Fibroblast of skin of right quadriceps (primary cell): ENCODE measurements at places on chromosomes 12 and 14.

DNA sequence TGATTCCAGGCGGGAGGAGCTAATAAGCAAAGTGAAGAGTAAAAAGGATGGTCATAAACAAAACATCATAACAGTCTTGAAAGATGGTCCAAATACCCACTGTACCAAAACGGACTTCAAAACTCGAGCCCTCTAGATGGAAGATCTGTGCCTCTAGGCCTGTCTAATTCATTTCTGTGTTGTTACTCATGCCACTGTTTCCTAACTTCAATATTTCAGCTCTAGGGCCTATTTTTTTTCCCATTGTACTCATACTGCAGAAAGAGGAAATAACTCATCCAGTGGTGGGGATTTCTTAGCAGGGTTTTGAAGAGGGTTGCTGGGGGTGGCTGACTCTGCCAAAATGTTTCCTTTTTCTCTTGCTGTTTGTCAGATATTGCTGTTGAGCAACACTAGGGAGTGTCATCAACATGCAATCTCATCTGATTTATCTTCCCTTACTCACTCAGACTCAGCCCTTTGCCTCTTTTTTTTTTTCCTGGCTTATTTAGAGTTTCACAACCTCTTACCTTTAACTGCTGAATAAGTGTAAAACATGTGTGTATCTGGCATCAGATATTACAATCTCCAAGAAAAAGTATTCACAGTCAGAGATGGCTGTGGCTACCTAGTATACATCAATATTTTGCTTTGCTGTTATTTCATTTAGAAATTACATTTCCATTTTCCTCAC, 189.6 kb downstream of the DUSP6 start:
- peak; percentile 100 for DNase-seq

GRCh38 chr12:15928346-15928745, 17.2 kb downstream of the DERA start:
- DNase-seq: peak; percentile 85

GRCh38 chr14:50773632-50774541, 57.1 kb downstream of the NIN start:
- peak; percentile 72 for DNase-seq

GRCh38 chr12:26768611-26769603, 64.1 kb downstream of the ITPR2 start:
- no peak for DNase-seq

GRCh38 chr12:113016796-113017195, 38.5 kb downstream of the OAS2 start:
- DNase-seq: no peak

DNA sequence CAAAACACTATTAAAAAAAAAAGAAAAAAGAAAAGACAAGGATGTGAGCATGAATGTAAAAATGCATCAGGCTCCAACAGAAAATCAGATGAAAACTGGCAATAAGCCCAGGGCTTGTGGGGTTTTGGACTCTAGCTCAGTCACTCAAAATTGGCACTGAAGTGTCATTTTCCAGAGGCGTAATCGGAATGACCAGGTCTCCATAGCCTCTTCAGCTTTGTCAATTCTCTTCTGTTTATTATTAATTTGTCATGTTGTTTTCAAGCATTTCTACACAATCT, 137.2 kb upstream of the TRHDE start:
- DNase-seq: peak; percentile 0

GRCh38 chr14:53874704-53875103, 81.9 kb downstream of the BMP4 start:
- DNase-seq: no peak

DNA sequence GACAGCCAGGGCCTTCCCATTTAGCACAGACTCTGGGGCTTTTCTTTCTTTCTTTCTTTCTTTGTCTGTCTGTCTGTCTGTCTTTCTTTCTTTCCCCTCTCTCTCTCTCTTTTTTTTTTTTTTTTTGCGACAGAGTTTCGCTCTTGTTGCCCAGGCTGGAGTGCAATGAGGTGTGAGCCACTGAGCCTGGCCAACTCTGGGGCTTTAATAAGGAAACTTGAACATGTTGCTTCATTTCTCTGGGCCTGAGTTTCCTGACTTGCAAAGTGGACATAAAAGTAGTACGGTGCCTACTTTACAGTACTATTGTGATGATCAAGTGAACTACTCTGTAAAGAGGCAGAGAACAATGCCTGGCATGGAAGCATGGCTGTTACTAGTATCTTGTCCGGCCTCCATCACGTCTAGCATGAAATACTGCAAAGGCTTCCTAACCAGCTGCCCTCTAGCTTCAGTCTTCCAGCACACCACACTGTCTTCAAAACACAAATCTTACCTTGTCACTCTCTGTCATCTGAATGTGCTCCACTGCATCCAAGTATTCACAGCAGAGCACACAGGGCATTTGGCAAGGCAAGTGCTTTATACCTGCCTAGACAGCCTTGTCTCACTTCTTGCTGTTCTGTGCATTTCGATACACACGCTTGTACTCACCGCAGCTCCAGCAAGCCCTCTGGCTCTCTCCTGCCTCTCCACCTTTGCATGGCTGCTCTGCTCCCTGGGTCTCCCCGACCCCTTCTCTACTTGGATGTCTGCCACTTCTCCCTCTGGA, 96.7 kb downstream of the IRF2BPL start:
- no peak for DNase-seq

DNA sequence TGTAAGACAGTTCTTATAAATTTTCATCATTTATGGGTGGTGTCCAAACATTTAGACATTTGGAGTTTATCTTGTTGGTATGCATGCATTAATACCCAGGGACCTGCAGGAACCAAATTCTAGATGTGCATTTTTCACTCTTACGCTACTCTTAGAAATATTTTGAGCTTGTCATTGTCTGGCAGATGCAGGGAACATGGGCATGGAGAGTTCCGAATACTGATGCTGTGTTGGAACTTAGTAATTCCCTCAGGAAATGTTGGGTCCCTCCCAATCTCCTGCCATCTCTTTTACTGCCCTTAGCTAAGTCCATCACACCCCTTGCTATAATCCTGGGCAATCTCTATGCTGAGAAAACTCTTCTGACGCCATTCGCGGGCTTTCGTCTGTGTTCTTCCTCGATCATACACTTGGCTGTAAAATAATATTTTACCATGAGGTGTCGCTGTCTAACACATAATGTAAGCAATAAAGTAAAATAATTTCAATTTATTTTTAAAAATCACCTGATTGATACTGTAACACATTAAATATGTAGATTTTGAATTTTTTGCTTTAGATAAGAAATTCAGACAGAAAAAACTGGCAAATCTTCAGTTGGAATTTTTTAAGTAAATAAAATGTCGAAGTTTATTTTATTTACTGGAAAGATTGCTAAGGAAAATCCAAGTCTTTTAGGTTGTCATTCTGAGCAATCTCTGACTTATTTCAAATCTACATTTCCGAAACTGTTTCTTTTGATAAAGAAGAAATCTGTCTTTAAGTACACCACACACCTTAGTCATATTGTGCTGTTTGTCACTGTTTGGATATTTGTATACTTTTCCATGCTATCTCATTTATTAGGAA, 304.1 kb upstream of the SSTR1 start:
- DNase-seq: peak; percentile 61

- DNase-seq: no peak
These were observed 28.0 kb downstream of the NOS1 start for GRCh38 chr12:117333331-117333881.

DNA sequence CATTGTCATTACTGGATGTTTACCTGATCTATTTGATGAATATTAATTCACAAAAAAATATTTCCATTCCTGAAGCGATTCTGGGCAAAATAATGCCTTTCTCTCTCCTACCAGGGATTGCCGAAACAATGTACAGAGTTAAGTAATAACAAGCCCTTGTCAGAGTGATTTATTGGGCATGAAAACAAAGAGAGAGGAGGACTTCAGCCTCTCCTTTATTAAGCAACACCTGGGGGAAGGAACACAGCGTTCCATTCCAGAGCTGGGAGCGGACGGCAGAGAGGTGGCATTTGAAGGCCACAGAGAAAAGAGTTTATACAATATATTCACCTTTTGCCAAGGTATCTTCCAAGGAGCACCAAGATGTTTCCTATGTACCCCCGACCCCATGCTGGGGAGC, 165.8 kb downstream of the KSR2 start:
- no peak for DNase-seq

- DNase-seq: no peak
These were observed 78.3 kb upstream of the SLC16A7 start for GRCh38 chr12:59517522-59517921.

GRCh38 chr14:35414365-35414764, 9.8 kb upstream of the NFKBIA start:
- peak; percentile 34 for DNase-seq

DNA sequence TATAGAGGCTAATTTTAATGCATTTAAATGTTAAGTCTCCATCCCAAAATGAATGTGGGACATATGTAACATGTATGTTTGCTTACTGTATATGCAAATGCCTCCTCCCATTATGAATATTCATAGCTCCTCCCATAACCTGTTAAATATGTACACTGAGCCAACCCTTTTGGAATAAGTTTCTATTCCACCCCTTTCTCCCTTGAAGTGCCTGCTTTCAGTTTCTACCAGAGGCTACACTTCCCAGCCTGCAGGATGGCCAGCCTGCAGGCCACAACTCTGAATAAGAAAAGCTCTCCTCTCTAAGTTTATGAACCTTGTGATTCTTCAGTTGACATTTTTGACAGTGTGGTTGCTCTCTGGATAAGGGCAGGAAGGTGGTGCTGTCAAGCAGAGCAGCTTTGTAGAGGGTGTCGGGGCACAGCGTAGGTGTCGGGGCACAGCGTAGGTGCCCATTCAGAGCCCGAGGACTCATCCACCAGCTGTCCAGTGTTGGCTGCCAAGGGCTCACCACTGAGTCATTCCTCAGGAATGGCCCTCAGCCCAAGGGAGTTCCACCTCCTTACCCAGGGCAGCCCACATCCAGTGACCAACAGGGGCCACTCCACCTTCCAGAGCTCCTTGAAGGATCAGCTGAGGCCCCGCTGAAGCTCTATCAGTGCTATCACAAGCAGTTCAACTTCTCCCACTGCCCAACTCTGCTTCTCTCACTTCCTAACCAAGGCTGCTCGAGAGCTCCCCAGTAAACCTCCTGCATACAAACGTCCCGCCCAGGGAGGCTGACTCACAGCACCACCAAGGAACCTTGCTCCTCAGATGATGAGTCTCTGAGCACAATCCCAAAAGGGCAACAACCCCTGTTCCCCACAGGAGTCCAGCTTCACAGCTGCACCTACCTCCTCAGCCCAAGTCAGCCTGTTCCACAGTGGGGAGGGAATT, 31.4 kb downstream of the VWF start:
- peak; percentile 69 for DNase-seq

- DNase-seq: no peak
These were observed 180.8 kb downstream of the ADCK1 start for GRCh38 chr14:77980475-77981321.

- DNase-seq: no peak
These were observed 753 bp downstream of the ACRBP start for GRCh38 chr12:6646276-6647082.

DNA sequence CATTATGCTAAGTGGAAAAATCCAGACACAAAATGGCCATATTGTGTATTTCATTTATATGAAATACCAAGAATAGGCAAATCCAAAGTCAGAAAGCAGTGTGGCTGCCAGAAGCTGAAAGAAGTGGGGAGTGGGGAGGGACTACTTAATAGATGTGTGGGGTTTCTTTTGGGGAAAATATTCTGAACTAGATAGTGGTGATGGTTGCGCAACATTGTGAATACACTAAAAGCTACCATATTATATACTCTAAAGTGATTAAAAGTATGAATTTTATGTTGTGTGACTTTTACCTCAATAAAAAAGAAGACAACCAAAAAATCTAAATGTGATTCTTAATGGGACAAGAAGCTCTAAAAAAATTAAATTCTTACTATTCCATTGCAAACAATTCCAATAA, 272.6 kb downstream of the DAD1 start:
- no peak for DNase-seq

GRCh38 chr12:97456571-97457188, 5.9 kb upstream of the RMST start:
- no peak for DNase-seq

- no peak for DNase-seq
These were observed 85.0 kb upstream of the CAPRIN2 start for GRCh38 chr12:30839643-30840220.

GRCh38 chr14:56199982-56200577, 81.9 kb downstream of the PELI2 start:
- no peak for DNase-seq

- peak; percentile 28 for DNase-seq
These were observed 13.7 kb upstream of the REP15 start for GRCh38 chr12:27682534-27682933.

DNA sequence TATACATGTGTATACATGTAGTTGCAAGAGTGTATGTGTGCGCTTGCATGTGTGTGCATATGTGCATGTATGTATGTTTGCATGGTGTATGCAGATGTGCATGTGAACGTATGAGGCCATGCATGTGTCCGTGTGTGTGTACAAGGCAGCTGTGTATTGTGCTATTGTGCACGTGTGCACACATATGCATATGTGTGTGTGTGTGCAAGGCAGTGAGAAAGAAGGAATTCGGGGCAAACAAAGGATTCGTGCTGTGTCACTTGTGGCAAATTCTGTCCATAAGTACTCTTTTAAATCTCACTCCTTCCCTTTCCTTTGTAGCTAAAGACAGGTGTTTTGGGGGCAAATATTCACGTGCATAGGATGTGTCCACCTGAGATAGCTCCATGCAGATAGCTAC, 227.1 kb downstream of the VRK1 start:
- no peak for DNase-seq

DNA sequence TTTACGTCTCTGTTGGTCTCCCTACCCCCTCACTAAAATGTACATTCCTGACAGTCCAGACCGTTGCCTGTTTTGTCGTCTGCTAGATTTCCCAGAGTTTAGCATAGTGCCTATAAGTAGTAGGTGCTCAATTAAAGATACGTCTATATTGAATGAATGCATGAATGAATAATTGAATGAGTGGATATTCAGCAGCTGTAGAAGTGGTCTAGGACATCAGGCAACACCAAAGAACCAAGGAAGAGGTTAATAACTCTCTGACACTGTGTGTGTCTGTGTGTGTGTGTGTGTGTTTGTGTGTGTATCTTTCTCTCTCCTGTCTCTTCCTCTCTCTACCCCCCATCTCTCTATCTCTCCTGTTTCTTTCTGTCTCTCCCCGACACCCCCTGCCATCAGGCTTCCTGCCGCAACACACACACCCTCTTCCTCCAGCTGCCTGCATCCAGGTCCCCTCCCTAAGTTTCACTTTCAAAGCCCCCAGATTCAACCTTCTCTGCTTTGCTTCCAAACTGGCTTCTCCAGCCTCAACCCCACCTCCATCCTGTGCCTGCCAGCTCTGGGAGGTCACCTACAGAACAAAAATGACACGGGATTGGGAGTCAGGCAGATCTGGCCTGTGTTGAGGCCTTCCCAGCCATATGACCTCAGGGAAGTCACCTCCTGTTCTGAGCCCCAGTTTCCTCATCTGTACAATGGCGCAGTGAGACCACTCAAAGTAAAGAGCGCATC, 119.9 kb upstream of the NCOR2 start:
- DNase-seq: no peak

DNA sequence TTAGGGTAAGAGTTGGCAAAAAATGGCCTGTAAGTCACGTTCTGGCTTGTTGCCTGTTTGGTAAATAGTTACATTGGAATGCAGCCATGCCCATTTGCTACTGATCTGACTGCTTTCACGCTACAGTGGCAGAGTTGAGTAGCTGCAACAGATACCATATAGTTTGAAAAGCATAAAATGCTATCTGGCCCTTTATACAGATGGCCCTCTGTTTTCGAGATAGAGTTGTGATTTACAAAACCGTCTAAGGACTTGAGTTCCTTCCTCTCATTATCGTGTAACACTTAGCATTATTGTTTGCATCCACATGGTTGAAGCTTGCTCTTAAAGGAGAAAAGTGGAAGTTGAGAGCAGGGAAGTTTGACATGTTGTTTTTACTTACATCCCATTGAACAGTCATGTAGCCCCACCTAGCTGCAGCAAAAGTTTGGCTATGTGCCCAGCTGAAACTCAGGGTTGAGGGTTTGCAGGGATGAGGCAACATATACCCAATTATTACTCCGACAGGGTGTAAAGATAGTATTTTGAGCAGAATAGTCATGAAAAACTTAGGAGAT, 11.3 kb upstream of the SCFD1 start:
- DNase-seq: peak; percentile 71
